GM12892 (cell line): ENCODE measurements at places on chromosomes 2 and 18.

GRCh38 chr2:628651-629050, 48.6 kb downstream of the TMEM18 start:
- DNase-seq = no peak

DNA sequence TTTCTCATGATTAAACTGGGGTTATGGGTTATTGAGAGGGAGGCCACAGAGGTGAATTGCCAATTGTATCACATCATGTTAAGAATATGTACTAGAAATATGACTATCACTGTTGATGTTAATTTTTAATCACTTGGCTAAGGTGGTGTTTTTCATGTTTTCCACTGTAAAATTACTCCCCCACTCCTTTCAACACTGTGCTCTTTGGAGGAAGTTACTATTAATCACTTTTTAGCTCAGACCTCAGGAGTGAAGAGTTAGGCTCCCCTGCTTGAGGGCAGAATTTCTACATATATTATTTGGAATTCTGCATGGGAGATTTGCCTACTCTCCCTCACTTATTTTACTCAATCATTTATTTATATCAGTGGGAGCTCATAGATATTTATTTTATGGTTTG, 76.0 kb upstream of the OSR1 start:
- no peak for DNase-seq

DNA sequence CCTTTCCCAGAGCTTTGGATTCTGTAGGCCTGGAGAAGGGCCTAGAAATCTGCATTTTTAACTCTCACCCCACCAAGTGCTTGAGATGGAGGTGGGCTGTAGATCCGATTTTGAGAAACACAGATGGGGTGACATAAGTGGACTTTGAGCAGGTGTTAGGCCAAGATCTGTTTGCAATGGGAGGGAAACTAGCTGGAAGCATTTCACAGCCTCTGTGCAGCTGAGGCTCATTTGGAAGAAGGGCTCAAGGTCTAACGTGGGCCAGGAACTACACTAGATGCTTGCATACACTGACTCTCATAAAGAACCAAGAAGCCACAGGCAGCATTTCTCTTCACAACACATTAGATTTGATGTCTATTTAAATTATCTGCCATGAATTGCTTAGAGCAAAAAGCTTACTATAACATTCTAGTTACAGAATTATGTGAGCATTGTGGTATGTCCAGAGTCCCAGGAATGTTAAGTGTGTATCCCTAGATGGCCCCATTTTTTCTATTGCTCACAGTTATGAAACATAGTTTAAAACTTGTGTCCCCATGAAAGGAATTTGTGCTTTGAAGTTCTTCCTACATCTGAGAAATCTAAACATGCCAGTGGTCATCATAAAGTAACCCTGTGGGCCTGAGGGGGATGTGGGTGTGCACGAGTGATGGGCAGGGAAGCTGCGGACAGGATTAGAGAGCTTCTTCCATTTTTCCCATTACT, 77.2 kb downstream of the CD28 start:
- DNase-seq = no peak

DNA sequence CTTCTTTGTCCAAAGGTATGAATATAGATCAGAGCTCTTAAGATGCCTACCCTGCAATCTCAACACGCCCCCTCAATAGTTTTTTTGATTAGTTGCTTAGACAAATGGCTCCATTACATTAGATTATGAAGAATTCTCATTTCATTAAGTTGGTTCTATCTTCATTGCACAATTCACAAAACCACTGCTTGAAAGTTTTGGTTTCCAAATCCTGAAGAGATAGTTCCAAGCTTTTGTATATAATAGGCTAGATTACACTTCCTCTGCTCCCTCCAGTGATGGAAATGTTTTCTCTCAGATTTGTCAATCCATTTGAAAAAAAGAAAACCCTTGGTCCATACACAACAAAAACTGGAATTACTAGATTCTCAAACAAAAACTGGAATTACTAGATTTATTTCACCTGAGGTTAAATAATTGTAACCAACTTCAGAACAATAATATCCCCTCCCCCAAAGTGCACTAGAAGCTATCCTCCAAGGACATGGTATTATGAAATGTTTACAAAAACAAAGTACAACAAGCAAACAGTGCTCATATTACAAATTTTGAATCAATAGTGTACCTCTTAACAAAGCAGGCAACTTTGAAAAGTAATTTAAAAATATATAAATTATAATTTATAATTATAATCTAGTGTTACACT, 6.8 kb upstream of the TLK1 start:
- DNase-seq = no peak

GRCh38 chr2:239002591-239002953, 154.7 kb downstream of the TWIST2 start:
- DNase-seq = no peak

GRCh38 chr2:63698786-63699548, 110.2 kb downstream of the MDH1 start:
- no peak for DNase-seq

GRCh38 chr2:85611217-85611704, 605 bp downstream of the C2orf68 start:
- no peak for DNase-seq

DNA sequence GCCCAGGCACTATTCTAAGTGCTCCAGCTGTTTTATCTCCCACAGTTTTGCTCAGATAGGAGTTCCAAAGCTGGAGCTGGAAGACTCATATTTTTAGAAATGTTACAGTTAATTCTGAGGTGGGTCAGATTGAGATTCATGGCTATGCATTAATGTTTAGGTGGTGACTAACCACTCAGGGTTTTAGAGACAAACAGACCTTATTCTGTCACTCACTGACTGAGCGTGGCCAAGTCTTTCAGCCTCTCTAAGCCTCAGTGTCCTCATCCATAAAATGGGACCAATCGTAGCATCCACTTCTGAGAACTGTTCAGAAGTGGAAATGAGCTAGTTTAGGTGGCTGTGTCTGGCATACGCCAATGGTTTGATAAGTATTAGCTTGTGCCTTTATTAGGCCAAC, 4.3 kb upstream of the CASP8 start:
- no peak for DNase-seq
